ENCODE measurements at places on chromosomes 1 and 21.

- peak; percentile 10 for DNase-seq
Measured at GRCh38 chr1:76868916-76869315, 1.6 kb downstream of the ST6GALNAC5 start.

DNA sequence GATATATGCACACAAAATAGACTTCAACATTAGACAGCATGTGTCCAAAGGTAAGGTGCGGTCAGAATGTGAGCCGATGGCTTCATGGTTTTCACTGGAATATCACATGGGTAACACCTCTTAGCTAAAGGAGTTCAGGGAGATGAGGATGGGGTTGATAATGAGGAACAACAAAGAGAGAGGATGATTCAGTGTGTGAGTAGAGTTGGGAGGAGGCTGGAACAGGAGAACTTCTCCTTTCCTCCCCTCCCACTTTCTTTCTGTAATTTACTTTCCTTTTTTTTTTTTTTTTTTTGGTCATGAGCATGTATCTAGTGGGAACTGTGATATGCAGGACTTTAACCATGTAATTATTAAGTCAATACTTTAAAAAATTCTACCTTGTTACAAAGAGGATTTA is 99.4 kb downstream of the FASLG start:
- no peak for DNase-seq

DNA sequence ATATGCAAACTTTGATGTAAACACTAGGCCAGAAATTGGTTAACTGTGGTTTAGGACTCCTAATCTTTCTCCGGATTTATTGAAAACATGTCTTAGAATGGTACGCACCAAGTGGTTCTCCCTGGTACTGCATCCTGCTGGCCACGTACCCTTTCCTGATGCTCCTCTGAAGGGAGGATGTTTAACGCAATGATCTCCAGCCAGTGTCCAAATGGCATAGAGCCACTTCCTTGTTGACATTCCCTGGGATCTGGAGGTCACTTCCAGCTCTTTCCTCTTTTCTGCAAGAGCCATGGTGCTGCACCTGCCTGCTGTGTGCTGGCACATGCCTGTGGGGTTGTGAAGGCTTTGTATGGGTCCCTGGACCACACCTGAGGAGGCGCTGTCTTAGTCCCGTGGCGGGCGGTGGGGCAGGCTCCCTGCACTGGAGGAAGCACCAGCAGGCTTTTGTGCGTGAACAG is 53.9 kb downstream of the GALNT2 start:
- no peak for DNase-seq

DNA sequence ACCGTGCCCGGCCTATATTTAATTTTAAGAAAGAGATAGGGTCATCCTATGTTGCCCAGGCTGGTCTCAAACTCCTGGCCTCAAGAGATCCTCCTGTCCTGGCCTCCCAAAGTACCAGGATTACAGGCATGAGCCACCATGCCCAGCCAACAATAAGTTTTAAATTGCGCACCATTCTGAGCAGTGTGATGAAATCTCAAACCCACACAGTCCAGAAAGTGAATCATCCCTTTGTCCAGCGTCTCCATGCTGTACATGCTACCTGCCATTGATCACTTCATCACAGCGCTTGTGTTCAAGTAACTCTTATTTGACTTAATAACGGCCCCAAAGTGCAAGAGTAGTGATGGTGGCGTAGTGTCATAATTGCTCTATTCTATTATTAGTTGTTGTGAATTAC is 75.4 kb downstream of the APP start:
- no peak for DNase-seq

GRCh38 chr1:40870135-40870728 is 8.1 kb upstream of the CITED4 start:
- DNase-seq, result no peak

DNA sequence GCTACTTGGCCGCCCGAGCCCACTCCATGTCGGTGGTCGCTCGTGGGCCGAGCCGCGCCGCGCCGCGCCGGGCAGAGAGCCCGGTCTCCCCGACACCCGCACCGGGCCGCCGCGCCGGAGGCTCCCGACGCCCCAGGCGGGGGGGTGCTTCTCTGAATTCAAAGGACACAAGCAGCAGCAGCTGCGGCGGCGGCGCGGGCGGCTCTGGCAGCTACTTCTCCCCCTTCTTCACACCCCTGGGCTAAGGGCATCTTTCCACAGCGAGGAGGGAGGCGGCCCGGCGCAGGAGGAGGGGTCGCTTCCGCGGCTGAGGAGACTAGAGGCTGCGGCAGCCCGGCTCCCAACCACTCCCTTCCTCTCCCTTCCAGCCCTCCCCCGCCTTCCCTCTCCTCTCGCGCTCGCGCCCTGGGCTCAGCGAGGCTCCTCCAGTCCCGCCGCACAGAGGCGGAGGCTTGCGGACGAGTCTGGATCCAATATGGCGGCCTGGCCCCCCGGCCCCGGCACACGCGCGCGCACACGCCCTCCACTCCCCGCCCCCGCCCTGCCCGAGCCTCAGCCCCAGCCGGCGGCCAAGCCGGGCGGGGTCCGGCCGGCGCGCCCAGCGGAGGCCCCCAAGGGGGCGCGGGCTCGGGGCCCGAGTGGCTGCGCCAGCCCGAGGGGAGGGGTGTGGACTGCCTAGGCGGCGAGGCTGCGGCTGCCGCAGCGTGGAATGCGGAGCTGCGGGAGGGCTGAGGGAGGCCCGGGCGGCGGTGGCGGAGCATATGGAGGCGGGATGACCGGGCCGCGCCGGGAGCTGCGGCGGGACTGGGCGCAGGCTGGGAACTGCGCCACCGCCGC is at the start of gene CDC42BPA:
TSS of gene CDC42BPA (minus strand) at position 477 of the 837 bp plus-strand sequence. CDS start 1,310 bp downstream, outside the sequence.
- peak; percentile 53 for DNase-seq

GRCh38 chr21:28252928-28253327 is 739.7 kb downstream of the LTN1 start:
- DNase-seq, result no peak

- no peak for DNase-seq
Measured at GRCh38 chr21:37636152-37636860, 269.7 kb downstream of the DYRK1A start.

- DNase-seq, result no peak
Measured at GRCh38 chr1:71916894-71917293, 365.4 kb downstream of the NEGR1 start.

GRCh38 chr1:245512980-245513578 is 358.3 kb downstream of the KIF26B start:
- DNase-seq, result no peak

GRCh38 chr1:98688110-98688739 is 26.7 kb downstream of the SNX7 start:
- DNase-seq, result no peak

DNA sequence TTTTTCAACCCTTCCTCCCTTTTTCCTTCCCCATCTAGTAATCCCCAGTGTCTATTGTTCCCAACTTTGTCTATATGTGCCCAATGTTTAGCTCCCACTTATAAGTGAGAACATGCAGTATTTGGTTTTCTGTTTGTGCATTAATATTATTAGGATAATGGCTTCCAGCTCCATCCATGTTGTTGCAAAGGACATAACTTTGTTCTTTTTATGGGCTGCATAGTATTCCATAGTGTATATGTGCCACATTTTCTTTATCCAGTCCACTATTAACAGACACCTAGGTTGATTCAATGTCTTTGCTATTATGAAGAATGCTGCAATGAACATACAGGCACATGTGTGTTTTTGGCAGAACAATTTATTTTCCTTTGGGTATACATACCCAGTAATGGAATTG is 121.0 kb upstream of the C1orf105 start:
- DNase-seq, result no peak

- DNase-seq, result no peak
Measured at GRCh38 chr1:215421744-215422143, 145.4 kb upstream of the KCTD3 start.

GRCh38 chr1:89363638-89364536 is at the start of gene GBP6:
TSS of gene GBP6 (plus strand) at chr1:89364059. CDS start at chr1:89368552, 4,493 bp downstream.
- peak; percentile 42 for DNase-seq

DNA sequence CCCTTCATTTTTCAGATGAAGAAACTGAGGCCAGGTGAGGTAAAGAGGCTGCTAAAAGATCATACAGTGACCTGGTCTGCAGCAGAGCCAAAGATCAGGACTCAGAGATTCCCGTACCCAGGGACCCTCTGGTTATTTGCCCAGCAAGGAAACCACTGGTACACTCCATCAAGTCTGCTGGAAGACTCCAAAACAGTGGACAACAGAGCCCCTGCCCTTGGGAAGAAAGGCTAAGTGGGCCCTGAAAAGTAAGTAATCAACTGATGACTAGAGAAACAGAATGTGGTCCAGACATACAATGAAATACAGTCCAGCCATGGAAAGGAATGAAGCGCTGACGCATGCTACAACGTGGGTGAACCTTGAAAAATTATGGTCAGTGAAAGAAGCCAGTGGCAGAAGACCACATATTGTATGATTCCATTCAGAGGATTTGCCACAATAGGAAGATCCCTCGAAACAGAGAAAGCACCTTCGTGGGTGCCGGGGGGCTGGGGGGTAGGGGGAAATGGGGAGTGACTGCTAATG is 106.4 kb downstream of the ETS2 start:
- no peak for DNase-seq

- DNase-seq, result peak; percentile 80
Measured at GRCh38 chr1:207499573-207499972, 3.6 kb downstream of the CR1 start.

- DNase-seq, result no peak
Measured at GRCh38 chr21:31720739-31721138, 11.2 kb downstream of the SCAF4 start.

- no peak for DNase-seq
Measured at GRCh38 chr1:6519935-6520671, 28.6 kb upstream of the PLEKHG5 start.

DNA sequence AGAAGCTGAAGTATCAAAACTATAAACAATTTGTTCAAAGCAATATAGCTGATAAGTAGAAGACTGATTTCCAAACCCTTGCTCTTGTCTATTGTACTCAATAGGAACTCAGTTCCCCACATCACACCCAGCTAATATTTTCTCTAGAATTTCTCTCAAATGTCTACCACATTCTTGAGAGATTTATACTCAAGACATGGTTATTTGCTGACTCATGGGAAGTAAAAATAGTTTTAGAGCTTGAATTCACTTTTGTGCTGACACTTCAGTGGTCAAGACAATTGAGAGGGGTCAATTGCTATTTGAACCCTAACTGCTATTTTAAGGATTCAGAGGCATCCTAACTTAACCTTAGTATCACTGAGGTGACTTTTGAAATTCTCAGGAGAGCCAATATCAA is 99.0 kb downstream of the TNNI3K start:
- no peak for DNase-seq

DNA sequence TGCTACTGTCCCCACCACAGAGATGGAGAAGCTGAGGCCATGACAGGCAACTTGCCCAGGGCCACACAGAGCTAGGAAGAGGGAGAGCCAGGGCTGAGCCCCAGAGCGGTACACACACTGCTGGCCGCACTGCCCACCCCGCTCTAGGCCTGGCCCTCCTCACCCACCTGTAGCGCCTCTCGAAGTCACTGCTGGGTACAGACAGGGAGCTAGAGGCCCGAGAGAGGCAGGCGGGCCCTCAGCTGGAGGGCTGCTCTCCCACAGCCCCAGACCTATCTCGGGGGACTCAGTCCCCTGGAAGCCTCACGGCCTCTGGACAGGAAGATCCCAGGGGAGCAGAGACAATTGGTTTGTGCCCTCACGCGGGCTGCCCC is 17.3 kb upstream of the PLEKHG5 start:
- no peak for DNase-seq

DNA sequence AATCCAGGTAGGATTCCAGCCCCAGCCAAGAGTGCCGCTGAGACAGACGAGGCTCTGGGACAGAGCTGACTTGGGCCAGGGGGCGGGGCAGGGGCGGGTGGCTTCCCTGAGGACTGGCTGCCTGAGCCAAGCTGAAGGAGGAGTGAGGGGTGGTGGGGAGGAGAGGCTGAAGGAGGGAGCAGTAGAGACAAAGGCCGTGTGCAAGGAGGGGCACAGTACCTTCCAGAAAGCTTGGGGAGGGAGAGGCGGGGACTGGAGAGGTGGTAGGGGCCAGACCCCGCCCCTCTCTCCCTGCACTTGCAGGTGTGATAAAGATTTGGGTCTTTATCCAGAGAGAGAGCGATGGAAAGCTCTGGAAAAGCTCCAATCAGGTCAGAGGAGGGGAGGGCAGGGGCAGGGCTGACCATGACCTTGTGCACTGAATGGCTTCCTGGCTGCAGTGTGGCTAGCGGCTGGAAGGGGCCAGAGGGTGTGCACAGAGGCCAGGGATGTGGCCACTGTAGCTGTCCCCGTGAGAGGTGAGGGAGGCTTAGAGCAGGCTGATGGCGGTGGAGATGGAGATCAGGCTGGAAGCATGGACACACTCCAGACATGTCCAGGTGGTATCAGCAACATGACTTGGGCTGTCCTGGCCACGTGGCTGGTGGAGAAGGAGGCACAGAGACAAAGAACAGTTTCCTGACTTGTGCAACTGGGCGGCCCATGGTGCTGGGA is 6.7 kb upstream of the EPHA8 start:
- no peak for DNase-seq
